ENCODE measurements at places on chromosomes 12 and 14. TPM values are rescaled to one million over a fixed set of nuclear protein-coding genes. Genes with fewer than 3 reads are reported as not detected.

The CLEC2A gene
- not detected for total RNA-seq

The TRHDE gene
- total RNA-seq = not detected

The GLI1 gene
- 0.40 TPM for total RNA-seq

The REM2 gene
- 0.33 TPM for total RNA-seq

The LRIG3 gene
- total RNA-seq = 0.09 TPM

The ACOT6 gene
- total RNA-seq = not detected

The COX8C gene
- total RNA-seq = not detected

The KRT71 gene
- not detected for total RNA-seq

The AGAP2 gene
- total RNA-seq = 28.0 TPM

The SLC22A17 gene
- total RNA-seq = 5.3 TPM

All from activated CD4-positive, alpha-beta T cell treated with anti-CD3 and anti-CD28 coated beads for 36 hours (primary cell).